ENCODE measurements at places on chromosomes 5 and 9.

GRCh38 chr9:133359399-133360175 is 3.2 kb downstream of the SURF2 start:
- DNase-seq, result no peak

DNA sequence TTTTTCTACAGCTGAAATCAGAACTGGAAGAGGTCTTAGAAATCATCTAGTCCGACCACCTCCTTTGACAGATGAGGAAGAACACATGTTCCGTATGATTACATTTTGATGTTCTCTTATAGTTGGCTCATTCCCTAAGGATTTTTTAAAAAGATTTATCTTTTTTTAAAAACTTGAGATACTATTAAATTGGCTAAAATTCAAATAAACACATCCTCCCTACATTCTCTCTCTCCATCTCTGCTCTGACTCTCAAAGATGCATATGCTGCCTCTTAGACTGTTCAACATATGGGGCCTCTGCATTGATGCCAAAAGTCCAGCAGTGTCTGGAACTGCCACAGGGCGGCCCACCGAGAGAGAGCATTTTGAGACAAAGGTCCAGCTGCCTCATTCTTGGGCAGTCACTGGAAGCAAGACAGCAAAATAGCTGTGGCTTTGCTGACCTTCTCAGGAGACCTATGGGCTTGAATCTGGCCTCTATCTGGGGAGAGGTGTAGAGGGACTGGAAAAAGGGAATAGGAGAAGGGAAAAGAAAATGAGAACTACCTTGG is 12.8 kb upstream of the TSSK1B start:
- no peak for DNase-seq

DNA sequence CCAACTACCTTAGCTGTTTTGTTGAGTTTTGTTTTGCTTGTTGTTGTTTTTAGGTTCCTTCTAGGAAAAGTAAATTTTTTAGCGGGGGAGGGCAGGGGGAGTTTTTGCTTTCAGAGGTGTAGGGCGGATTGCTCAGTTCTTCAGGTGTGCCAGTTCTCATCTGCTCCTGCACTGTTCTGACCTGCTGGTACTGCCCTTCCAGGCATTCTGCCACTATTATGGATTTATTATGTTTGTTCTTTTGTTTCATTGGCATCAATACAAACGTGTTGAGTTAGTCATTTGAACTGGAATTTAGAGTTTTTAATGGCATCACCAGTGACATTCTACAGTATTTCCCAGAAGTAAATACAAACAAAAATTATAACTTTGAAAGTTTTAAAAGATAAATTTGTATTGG is 26.0 kb downstream of the ERCC6L2 start:
- no peak for DNase-seq

- no peak for DNase-seq
Measured at GRCh38 chr5:31702712-31703111, 63.8 kb downstream of the PDZD2 start.

GRCh38 chr5:173963867-173964441 is 25.0 kb upstream of the C5orf47 start:
- DNase-seq, result no peak
